Stimulated activated CD4-positive, alpha-beta T cell treated with anti-CD3 and anti-CD28 coated beads, Interleukin-1b, Interleukin-23, amount 100 ng/mL, for 1 hour (primary cell): ENCODE measurements at places on chromosomes 6 and 20.

- DNase-seq, result no peak
Observed at GRCh38 chr6:111848262-111848812, 24.9 kb downstream of the FYN start.

GRCh38 chr6:6856538-6857523 is 250.9 kb upstream of the RREB1 start:
- no peak for DNase-seq

- DNase-seq, result no peak
Observed at GRCh38 chr6:41659935-41660334, 21.7 kb downstream of the MDFI start.

- DNase-seq, result no peak
Observed at GRCh38 chr6:22709803-22710202, 140.4 kb downstream of the HDGFL1 start.

GRCh38 chr6:21592953-21593352 is 598 bp upstream of the SOX4 start:
- no peak for DNase-seq

GRCh38 chr6:20933057-20933788 is 399.0 kb downstream of the CDKAL1 start:
- DNase-seq, result no peak

GRCh38 chr20:7855545-7855944 is 84.7 kb downstream of the HAO1 start:
- DNase-seq, result no peak

GRCh38 chr6:2543321-2543720 is 207.4 kb downstream of the MYLK4 start:
- no peak for DNase-seq

- no peak for DNase-seq
Observed at GRCh38 chr6:65852369-65852852, 145.4 kb upstream of the EYS start.

DNA sequence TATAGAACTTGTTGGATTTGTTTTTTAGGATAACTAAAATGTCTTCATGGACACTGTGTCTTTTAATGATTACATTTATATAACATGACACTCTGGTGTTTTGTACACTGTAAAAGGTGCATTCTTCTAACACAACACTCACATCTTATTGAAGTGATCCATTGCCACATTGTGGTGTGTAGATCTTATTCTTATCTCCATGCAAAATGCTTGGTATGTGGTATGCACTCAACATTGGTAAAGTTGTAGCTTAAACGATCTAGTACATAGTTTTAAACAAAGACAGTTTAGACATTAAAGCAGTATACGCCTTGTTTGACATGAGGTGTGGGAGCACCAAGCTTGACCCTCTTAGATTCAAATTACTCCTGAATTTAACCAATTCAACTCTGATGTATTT is 84.7 kb downstream of the SASH1 start:
- DNase-seq, result no peak

- no peak for DNase-seq
Observed at GRCh38 chr6:107666084-107666980, 157.8 kb downstream of the SCML4 start.

GRCh38 chr20:24117383-24117782 is 128.8 kb upstream of the GGTLC1 start:
- no peak for DNase-seq

GRCh38 chr20:48283470-48284110 is 498.3 kb upstream of the SULF2 start:
- no peak for DNase-seq

DNA sequence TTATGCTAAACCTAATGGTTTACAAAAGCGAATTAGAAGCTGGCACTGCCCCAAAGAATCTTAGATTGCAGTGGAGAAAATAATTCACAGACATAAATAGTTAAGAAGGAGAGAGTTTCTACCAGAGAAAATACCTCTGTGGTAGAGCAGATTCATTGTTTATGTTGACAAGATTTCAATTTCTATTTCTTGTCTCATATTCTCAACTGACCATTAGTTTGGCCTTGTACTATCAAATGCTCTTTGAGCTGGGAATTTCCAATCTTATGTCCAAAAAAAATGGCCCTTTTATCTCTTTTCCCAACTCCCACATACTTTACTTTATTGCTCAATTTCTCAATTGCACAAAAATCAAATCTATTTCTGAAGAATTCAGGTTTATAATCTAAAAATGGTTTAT is 804.1 kb upstream of the CITED2 start:
- DNase-seq, result no peak

DNA sequence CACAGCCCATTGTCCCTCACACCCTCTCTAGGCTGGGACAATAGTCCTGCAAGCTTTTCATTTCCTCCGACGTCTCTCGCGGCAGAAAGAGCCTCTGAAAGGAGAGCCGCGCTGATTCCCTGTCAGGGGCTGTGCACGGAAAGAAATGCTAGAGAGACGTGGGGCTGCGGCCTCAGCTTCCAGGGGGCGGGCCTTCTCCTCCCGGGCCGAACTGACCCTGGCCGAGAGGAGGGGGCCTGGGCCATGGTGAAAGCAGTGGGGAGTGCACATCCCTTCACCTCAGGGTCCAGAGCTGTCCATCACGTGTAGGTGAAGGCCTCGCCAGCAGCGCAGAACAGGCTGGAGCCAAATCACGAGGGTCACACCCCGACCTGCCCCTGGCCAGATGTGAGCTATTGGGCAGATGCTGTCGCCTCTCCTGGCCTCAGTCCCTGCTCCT is 220.4 kb downstream of the TAF4 start:
- DNase-seq, result no peak

- no peak for DNase-seq
Observed at GRCh38 chr20:16385462-16385861, 187.8 kb downstream of the KIF16B start.

GRCh38 chr20:34426026-34426425 is 63.0 kb downstream of the ITCH start:
- no peak for DNase-seq

GRCh38 chr20:14093652-14094051 is 98.3 kb downstream of the MACROD2 start:
- no peak for DNase-seq

DNA sequence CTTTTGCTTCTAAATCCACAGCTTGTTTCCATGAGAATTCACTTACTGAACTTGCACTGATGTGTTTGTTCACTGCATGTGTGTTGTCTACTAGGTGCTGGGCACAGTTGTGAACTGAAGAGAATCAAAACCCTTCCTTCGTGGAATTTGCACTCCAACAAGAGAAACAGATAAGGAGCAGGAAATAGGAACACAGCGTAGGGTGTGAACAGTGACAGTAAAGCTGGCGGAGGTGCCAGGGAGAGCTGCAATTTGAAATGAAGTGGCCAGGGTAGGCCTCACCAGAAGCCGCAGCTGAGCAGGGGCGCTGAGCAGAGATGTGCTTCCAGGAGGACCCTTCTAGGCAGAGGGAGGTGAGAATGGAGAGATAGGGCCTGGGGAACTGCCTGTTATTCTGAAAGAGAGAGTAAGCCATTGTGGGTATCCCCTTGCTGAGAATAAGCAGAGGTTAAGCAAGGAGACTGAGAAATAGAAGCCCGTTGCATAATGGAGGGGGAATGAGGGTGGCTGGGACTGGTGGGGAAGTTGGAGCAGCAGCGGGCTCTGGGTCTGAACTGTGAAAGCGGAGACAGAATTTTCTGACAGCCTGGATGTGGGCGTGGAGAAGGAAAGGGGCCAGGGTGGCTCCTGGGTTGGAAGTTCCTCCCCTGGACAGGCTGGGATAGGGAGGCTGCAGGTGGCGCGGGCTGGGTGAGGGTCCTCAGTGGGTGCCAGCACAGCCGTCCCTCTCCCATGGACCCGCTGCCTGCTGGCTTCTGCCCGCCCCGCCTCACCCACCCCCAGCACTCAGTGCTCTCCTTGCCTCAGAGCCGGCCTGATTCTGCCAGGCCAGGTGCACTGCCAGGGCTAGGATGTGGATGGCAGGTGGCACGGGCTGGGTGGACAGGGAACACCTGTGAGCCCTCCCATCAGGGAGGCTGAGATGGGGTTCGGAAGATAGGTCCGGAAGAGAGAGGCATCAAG is 114.7 kb upstream of the AFDN start:
- no peak for DNase-seq

DNA sequence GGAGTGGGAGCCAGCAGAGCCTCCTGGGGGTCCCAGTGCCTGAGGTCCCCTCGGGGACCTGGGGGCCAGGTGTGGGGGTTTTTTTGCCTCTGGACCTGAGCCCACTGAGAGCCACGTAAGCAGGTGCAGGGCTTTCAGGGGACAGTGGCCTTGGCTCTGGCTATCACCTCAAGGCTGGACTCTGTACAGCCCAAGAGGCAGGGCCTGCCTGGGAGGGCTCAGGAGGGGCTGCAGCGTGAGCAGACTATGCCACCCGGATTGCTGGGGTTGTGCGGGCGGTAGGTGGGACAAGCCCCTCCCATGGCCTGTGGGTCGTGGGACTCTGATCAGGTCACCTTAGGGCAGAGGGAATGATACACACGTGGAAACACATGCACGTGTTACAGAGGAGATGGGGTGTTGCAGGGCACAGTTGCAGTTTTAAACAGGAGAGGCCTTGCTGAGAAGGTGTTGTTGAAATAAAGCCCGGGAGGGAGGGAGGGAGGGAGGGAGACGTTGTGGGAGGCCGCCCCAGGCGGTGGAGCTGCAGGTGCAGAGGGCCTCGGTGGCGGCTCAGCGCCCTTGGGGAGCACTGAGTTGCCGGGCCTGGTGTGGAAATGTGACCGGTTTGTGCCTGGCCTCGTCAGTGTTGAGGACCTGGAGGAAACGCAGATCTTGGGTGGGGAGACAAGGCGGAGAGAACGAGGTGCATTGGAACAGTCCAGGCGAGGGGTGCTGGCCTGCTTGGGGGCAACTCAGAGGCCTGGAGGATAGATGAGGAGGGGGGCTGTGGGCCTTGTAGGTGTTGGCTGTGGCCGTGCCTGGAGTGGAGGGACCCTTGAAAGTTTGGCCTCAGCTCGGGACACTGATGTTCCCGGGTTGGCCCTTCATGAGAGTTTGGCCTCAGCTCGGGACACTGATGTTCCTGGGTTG is 2.3 kb downstream of the TCEA2 start:
- DNase-seq, result no peak

GRCh38 chr6:71277926-71278600 is 10.5 kb upstream of the OGFRL1 start:
- no peak for DNase-seq

DNA sequence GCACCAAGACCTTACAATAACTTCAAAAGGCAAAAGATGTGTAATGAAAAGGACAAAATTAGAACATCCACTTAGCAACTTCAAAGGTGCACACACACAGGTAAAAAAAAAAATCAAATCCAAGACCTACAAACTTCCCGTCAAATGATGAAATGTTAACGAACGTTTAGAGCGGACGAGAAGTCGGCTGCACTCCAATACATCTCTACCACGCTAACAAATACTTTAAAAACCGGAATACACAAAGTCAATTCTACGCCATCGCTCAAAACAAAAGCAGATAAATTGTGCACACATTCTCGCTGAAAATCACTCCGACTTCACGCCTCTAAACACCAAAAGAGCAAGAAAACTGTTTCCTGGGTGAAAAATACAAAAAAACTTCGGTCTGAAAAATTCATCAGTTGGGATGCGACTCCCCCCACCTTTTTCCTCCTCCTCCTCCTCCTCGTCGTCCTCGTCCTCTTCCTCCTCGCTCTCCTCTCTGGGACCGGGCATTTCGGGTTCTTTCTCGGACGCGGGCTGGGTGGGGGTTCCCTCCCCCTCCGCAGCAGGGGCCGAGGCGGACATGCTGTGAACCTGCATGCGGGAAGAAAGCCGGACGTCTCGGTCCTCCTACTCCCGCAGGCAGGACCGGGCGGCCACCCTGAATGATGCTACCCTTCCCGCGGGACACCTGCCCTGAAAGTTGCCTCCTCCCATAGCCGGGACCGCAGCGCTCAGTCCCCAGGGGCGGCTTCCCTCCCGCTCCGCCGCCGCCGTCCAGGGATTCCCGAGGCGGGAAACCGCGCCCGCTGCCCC is 712 bp downstream of the DEK start:
- no peak for DNase-seq

DNA sequence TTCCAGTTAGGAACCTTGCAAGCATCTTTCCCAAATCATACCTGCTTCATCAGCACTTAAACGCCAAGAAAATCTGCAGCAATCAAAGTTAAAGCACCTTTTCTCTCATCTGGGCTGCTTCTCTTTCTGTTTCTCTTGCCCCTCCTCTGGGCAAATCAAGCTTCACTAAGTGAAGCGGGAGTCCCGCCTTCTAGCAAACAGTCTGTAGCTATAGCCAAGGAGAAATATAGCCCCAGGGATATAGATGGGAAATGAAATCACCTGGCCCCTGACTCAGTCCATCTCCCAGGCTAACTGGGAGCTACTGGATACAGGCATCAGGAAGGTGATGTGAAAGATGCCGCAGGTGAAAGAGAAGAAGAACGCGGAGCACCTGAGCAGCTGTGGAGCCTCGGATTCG is 481.9 kb downstream of the C6orf118 start:
- DNase-seq, result no peak

GRCh38 chr20:2224368-2224639 is 71.5 kb upstream of the TGM3 start:
- DNase-seq, result no peak

GRCh38 chr6:150936021-150936555 is 70.6 kb downstream of the MTHFD1L start:
- DNase-seq, result no peak

DNA sequence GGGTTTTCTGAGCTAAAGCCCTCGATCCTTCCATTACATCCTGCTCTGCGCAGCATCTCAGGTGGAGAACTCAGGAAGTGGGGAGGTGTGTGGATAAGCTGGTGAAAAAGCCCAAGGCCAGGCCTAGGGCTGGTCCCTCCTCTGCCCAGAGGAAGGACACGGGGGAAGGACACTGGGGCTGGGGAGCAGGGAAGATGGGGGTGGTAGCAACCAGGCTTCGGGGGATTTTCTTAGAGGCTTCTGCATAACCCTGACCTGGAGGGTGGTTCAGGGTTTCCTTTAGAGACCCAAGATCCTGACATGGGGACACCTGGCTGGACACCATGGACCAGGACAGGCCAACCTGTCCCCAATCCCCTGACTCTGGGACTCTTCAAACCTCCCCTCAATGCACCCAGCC is 37.9 kb downstream of the SUN5 start:
- no peak for DNase-seq

DNA sequence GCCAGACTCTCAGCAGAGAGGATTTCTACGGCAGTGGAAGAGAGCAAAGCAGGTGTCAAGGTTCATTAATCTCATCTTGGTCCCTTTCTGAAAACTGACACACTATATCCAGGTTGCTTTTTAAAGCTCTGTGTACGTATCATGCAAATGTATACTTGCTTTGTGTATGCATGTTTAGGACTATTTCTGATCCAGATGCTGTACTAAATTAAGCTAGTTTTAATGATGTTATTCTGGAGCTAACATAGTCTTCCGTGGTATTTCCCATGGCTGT is 59.2 kb upstream of the SNX9 start:
- no peak for DNase-seq

DNA sequence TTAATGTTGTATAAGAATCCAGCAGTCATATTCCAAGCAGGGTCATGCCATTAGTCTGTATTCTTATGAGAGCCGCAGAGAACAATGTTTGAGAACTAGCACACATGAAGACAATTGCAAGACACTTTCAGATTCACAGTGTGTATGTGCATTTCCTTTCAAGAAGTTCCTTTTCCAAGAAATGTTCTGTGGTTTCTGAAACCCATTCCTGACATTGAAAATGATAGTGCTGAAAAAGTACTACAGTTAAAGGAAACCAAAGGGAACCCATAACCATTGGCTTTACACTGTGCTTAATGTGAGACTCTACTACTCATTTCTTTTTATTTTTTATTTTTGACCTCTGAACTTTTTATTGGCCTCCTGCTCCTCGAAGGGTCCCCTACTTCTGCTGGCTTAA is 4.2 kb upstream of the CALHM6 start:
- no peak for DNase-seq
